ENCODE measurements at places on chromosomes 3 and 15. TPM values are rescaled to one million over a fixed set of nuclear protein-coding genes. Genes with fewer than 3 reads are reported as not detected.

The GOLGA6L7 gene
- not detected for total RNA-seq

The GREM1 gene
- total RNA-seq, result not detected

GRCh38 chr15:84653910-84654688 lies at the start of gene WDR73:
Gene WDR73 (minus strand): TSS chr15:84654283. CDS start chr15:84654274, 9 bp downstream.
- peak; percentile 97 for DNase-seq

GRCh38 chr3:46712191-46713049 lies 5.2 kb downstream of the PRSS50 start:
- DNase-seq, result no peak

DNA sequence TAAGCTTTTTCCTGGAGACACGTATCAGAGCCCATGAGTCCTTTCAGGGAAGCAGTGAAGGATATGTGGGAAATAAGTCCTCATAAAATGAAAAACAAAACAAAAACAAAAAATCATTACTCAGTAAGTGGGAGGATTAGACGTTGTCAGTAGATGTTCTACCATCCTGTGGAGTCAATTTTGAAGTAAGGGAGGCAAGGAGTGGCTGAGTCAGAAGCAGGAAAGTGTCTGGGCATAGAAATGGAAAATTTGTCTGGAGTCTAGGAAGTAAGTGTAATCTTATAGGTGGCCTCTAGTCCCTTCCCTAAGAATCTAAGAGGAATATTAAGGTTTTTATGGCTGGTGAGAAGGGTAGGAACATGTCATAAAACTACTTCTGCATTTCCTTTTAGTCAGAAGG lies 339.8 kb upstream of the SEMA6D start:
- DNase-seq, result no peak

DNA sequence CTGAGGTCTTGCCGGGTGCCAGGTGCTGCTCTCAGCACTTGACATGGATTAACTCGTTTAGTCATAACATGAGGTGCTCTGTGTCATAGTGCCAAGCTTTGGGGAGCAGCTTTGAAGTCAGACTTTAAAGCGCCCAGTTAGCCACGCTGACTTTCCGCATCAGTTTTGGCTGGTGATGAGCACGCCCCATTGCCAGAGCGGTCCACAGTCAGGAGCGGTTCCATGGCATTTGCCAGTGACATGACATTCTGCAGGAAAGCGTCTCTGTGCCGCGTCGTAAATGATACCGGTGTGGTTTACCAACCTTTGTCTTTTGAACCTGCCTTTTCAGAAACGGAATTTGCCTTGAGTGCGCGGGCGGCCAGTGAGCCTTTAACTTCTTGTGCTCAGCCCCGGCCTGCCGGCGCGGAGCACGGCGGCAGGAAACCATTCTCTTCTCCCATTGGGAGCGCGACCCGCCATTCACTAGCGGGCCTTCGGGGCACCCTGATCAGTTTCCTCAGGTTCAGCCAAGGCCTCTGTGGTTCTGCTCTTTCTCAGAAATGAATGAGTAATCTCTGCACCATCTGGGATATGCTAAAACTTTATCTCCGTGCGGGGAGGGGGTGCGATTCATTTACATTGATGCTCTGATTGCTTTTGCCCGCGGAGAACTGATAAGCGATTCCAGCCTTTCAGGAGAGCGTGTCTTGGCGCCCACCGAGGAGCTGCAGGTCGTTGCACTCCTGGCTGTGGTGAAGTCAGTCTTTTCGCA lies 1.7 kb upstream of the SLC2A2 start:
- DNase-seq, result no peak

- DNase-seq, result no peak
Observed at GRCh38 chr15:47283246-47283645, 434.1 kb upstream of the SEMA6D start.

DNA sequence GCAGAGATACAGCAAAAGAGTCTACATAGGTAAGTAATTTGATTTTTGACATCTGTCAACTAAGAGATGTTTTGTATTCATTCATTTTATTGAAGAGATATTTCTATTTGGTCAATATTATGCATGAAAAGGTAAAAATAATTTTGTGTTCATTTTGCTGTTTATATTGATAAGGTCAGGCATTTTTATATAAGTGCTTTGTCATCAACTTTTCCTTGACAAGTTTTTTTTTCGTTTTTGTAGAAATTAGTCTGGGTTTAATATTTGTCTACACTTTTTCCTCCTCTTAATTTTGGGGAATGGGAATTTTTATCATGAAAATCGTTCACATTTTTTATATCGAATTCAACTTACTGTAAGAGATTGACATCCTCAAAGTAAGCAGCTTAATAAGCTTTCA lies 67.7 kb downstream of the STT3B start:
- DNase-seq, result no peak

GRCh38 chr3:120425572-120426250 lies 25.1 kb downstream of the FSTL1 start:
- DNase-seq, result no peak

Measured in right atrium auricular region (tissue), 2 donors.